H7 (cell line): ENCODE measurements at places on chromosomes 12 and 14. TPM values are rescaled to one million over a fixed set of nuclear protein-coding genes. Genes with fewer than 3 reads are reported as not detected.

KRT86 gene
- not detected in 2 replicates for total RNA-seq

PLEK2 gene
- not detected in 2 replicates for total RNA-seq

GYS2 gene
- total RNA-seq, result not detected in 2 replicates

PGAM5 gene
- 125 and 161 TPM in 2 replicates for total RNA-seq

ARHGAP9 gene
- total RNA-seq, result 2.6 and 6.3 TPM in 2 replicates

MYBPC1 gene
- total RNA-seq, result 0.04 TPM in 1 of 2 replicates, not detected in the other

PLEKHG3 gene
- 36.7 and 47.0 TPM in 2 replicates for total RNA-seq

RD3L gene
- total RNA-seq, result not detected in 2 replicates

EML5 gene
- 0.07 and 0.38 TPM in 2 replicates for total RNA-seq

MAP1LC3B2 gene
- 2.8 TPM in 1 of 2 replicates, not detected in the other for total RNA-seq

BDKRB2 gene
- total RNA-seq, result 1.3 and 3.0 TPM in 2 replicates

BCL11B gene
- total RNA-seq, result 5.7 and 6.1 TPM in 2 replicates

EIF2B2 gene
- total RNA-seq, result 50.5 and 51.8 TPM in 2 replicates

REM2 gene
- 0.33 and 0.73 TPM in 2 replicates for total RNA-seq

CPNE6 gene
- total RNA-seq, result 0.04 TPM in 1 of 2 replicates, not detected in the other

KRT75 gene
- total RNA-seq, result not detected in 2 replicates

CHGA gene
- total RNA-seq, result 13.0 and 20.6 TPM in 2 replicates

CLEC6A gene
- total RNA-seq, result 0.07 and 0.31 TPM in 2 replicates

C12orf43 gene
- 11.8 and 15.0 TPM in 2 replicates for total RNA-seq

SAMD4A gene
- 7.6 and 8.5 TPM in 2 replicates for total RNA-seq

CRIP2 gene
- total RNA-seq, result 3.7 and 8.7 TPM in 2 replicates

TAS2R9 gene
- not detected in 2 replicates for total RNA-seq

SSPN gene
- total RNA-seq, result 0.31 and 1.1 TPM in 2 replicates

TRIM9 gene
- total RNA-seq, result 0.70 and 0.73 TPM in 2 replicates

KRT3 gene
- total RNA-seq, result not detected in 2 replicates

TMPRSS12 gene
- not detected in 2 replicates for total RNA-seq

NXPH4 gene
- 0.74 and 2.2 TPM in 2 replicates for total RNA-seq

NINJ2 gene
- total RNA-seq, result 0.74 and 2.6 TPM in 2 replicates

MYH6 gene
- total RNA-seq, result 0.03 TPM in 1 of 2 replicates, not detected in the other

LRTM2 gene
- total RNA-seq, result 0.42 TPM in 1 of 2 replicates, not detected in the other

CLEC2A gene
- total RNA-seq, result not detected in 2 replicates

CORO1C gene
- 52.2 and 55.5 TPM in 2 replicates for total RNA-seq

BICDL1 gene
- total RNA-seq, result 12.3 and 15.7 TPM in 2 replicates

KRT74 gene
- not detected in 2 replicates for total RNA-seq

EFS gene
- 23.1 and 24.0 TPM in 2 replicates for total RNA-seq

COPZ1 gene
- 117 and 121 TPM in 2 replicates for total RNA-seq

TMEM119 gene
- total RNA-seq, result 0.24 and 0.85 TPM in 2 replicates

SCAF11 gene
- 49.6 and 68.0 TPM in 2 replicates for total RNA-seq

KCNMB4 gene
- 22.2 and 24.0 TPM in 2 replicates for total RNA-seq

OTUB2 gene
- 3.0 and 4.4 TPM in 2 replicates for total RNA-seq

RBP5 gene
- 1.9 and 2.6 TPM in 2 replicates for total RNA-seq

C12orf50 gene
- not detected in 2 replicates for total RNA-seq

ZC2HC1C gene
- 1.3 and 2.7 TPM in 2 replicates for total RNA-seq

KRT6C gene
- total RNA-seq, result not detected in 2 replicates

PMCH gene
- not detected in 2 replicates for total RNA-seq

MYF6 gene
- 0.11 TPM in 1 of 2 replicates, not detected in the other for total RNA-seq

SERPINA4 gene
- not detected in 2 replicates for total RNA-seq

KRT2 gene
- not detected in 2 replicates for total RNA-seq

MSI1 gene
- 23.2 and 31.8 TPM in 2 replicates for total RNA-seq

WSCD2 gene
- total RNA-seq, result 1.7 and 1.8 TPM in 2 replicates

MGAT4C gene
- total RNA-seq, result 12.1 and 15.7 TPM in 2 replicates

GDF11 gene
- total RNA-seq, result 11.1 and 13.7 TPM in 2 replicates

VAMP1 gene
- total RNA-seq, result 23.9 and 26.8 TPM in 2 replicates

DAO gene
- total RNA-seq, result not detected in 2 replicates

FAM186B gene
- 0.11 and 0.21 TPM in 2 replicates for total RNA-seq

EMC9 gene
- 25.7 and 35.9 TPM in 2 replicates for total RNA-seq

PTCSC3 gene
- total RNA-seq, result not detected in 2 replicates
